CD4-positive, alpha-beta T cell (primary cell): ENCODE measurements at places on chromosomes 3 and 15.

DNA sequence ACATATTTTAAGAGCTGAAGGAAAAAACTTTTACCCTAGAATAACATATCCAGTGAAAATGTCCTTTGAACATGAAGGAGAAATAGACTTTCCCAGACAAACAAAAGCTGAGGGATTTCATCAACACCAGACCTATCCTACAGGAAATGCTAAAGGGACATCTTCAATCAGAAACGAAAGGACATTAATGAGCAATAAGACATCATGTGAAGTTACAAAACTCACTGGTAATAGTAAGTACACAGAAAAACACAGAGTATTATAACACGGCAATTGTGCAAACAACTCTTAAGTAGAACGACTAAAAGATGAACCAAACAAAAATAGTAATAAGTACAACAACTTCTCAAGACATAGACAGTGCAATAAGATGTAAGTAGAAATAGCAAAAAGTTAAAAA, 3.5 kb upstream of the ZSCAN2 start:
- DNase-seq = no peak

- no peak for DNase-seq
Observed at GRCh38 chr3:185120126-185120525, 32.7 kb downstream of the C3orf70 start.

- DNase-seq = no peak
Observed at GRCh38 chr3:148318240-148318639, 379.5 kb upstream of the AGTR1 start.

DNA sequence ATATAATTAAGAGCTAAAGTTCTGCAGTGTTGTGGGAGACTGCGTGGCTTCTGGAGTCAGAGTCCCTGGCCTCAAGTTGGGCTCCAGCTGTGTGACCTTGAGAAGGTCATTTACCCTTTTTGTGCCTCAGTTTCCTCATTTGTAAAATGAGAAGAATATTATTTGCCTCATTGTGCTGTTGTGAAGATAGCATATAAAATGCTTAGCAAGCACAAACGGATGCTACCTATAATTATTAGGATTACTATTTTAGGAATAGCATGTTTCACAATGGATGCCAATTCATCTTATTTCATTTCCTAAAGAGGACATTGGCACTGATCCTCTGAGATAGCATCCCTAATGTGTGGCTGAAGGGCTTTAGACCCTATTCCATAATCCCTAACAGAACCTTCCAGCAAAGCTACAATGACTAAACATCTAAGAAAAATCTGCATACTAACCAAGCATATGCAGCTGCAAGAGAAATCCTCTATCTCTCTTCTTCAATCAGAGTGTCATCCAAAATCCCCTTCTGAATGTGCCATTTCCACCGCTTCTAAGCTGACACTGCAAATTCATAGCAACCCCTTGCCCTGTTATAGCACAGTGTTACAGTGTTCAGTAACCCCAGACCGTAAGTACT, 148.3 kb downstream of the RBMS3 start:
- DNase-seq = no peak

DNA sequence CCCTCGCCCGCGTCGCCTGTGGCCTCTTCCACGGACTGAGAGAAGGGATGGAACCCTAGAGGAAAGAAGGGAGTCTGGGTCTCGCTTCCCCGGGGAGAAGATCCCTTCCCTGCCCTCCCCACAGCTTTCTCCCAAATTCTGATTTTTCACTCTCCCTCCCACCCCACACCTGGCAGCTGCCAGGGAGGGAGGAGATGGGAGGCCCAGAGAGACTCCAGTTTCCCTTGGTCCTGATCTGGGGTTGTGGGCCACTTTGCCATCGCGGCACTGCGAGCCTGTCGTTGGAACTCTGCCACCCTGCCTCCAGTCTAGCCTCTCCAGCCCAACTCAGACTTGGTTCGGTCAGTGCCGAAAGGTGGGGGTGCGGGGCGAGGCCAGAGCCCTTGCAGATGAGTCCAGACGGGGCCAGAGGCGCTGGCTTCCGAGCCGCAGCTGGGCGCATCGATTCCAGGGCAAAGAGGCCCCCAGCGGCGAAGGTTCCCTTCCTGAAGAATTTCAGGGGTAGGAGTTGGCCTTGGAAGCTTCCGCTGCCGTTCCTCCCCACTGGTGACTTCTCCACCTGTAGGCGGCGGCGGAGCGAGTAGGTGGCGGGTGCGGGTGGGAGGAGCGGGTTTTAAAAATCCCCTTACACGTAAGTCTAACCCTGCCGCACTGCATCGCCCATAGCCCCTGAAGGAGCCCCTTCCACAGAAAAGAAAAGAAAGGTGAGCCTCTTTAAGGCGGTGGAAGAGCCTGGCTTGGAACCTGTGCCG, 5.2 kb downstream of the WNT5A start:
- DNase-seq = no peak

GRCh38 chr3:49120438-49121131, at the start of gene USP19:
TSS of gene USP19 (minus strand) at chr3:49120823. CDS start at chr3:49119145, 1,678 bp downstream.
- DNase-seq = peak; percentile 97
